NCI-H1105 (cell line): ENCODE measurements at places on chromosomes 2 and 18.

GRCh38 chr18:44838971-44839666 lies 158.4 kb downstream of the SETBP1 start:
- peak; percentile 12 for DNase-seq

DNA sequence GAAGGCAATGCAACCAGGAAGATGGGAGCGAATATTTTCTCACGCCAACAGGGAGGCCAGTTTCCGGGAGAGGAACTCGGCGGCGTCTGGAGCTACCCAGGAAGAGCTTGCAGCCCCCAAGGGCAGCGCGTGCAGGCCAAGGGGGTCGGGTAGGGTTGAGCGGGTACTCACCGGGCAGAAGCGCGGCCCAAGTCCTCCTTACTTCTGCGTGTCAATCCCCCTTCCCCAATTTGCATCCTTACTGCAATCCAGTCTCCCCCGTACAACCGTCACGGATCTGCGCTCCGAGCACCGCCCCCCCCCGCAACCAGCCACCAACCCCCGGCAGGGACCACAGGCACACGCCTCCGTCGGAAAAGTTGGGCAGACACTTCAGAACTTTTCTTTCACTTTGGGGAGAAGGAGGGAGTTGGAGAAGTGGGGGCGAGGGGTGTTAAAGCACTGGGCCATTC lies 1.3 kb downstream of the ATP8B1 start:
- peak; percentile 27 for DNase-seq

- DNase-seq: no peak
Measured at GRCh38 chr2:232387451-232388171, 9.1 kb downstream of the ALPP start.

DNA sequence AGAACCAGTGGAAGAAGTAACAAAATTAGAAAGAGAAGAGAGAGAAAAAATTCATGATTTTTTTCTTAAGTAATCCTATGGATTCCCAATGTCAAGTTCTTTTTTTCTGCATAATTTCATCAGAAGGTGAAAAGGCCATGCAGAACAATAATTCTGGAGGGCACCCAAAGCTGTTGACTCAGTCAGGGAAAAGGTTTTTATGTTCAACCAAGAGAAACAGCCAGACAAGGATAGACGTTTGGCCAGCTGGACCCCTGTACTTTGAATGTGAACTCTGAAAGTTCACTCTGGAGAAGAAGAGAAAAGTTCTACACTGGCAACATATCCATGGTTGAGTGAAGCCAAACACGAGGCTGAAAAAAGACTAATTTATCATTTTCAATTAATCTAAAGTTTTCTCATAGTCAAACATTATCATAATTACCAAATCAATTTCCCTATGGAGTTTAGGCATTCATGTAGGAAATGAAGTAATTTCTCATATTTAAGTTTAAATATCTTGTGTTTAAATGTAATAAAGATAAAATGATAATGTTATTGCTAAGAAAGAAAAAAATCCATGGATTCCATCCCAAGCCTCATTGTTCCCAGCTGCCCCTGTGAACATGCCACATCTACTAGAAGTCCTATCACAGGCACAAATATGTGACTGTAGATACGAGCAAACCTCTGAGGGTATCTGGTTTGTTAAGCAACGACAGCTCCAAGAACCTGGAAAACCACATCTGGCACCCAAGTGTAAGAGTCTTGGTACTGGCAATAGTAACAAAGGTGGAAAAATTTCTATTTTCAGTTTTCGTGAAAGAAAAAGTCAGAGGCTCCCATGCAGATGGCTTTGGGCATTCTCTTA lies 742.7 kb upstream of the ACVR2A start:
- DNase-seq: no peak

GRCh38 chr2:217353591-217353990 lies 493.7 kb upstream of the TNP1 start:
- no peak for DNase-seq

DNA sequence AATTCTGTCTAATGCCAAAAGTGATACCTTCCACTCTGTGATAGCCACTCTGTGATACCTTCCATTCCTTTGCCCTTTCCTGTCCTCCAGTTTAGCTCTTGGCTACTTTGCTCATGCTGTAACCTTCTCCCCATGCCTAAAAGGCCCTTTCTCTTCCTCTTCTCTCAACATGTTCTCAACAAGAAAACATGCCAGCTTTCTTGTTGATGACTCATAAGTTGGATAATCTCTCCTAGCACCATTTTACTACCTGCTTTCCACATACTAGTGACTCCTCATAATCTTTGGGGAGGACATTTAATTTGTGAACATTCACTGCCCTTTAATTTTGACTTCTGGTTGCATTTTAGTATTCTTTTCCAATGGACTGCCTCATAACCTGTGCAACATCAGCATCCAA lies 55.9 kb upstream of the NT5C1B start:
- no peak for DNase-seq

GRCh38 chr18:3035635-3036034 lies 22.7 kb upstream of the LPIN2 start:
- DNase-seq: no peak

GRCh38 chr2:11187083-11187619 lies 31.9 kb downstream of the SLC66A3 start:
- DNase-seq: no peak

- DNase-seq: no peak
Measured at GRCh38 chr2:152548996-152549395, 168.3 kb downstream of the PRPF40A start.

DNA sequence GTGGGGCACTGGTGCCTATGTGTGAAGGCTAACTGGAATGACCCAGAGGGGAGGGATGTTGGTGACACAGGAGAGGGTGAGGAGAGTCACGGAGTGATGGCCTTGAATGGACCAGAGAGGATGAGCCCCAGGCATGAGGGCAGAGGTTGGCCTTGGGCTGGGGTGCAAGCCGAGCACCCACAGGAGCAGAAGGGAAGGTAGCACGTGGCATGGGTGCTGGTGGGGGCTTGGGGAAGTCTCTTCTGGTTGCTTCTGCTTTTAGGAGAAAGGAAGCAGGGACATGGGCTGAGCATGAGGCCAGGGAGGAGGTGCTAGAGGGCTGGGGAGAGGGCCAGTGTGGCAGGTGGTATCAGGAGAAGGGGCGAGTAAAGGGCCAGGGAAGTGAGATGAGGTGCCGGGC lies 183.8 kb downstream of the DYSF start:
- no peak for DNase-seq

DNA sequence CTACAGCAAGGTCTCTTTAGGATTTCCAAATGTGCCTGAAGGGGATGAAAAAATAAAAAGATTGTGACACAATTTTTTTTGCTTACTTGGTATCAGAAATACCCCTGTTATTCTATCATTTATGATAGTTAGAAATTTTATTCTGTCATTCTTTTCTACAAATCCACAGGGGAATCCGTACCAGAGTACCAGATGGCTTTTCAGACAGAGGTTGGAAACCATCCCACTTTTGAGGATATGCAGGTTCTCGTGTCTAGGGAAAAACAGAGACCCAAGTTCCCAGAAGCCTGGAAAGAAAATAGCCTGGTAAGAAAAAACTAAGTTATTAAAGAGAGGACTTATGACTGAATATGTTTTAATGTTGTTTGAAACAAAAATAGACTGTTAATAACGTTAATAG lies 92.6 kb upstream of the FAM117B start:
- no peak for DNase-seq

DNA sequence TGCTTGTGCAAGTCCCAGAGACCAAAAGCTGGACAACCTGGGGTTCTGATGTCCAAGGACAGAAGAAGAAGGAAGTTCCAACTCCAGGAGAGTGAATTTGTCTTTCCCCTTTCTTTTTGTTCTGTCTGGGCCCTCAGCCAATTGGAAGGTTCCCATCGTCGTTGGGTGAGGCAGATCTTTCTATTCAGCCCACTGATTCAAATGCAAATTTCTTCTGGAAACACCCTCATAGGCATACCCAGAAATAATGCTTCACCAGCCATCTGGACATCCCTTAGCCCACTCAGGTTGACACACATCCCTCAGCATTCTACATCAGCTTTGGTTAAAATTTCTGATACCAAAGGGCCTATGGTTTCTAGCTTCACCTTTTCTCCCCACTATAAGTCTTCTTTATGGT lies 156.5 kb downstream of the SP3 start:
- DNase-seq: no peak

DNA sequence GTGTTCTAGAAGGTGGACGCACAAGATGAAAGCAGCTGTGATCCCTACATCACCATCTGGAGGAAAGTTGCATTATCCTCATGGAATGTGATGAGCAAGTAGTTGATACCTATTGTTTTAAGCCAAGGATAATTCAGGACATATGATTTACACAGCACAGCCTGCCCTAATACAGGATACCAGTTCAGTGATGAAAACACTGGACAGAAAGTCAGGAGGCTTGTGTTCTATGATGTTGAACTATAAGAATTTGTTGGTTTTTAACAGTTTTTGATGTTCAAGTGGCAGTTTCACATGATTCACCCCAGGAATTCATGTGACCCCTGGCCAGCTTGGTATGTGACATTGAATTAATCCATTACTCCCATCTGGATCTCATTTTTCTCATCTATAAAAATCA lies 6.2 kb upstream of the CHST10 start:
- no peak for DNase-seq

GRCh38 chr2:190528521-190529001 lies 6.0 kb downstream of the NEMP2 start:
- no peak for DNase-seq

DNA sequence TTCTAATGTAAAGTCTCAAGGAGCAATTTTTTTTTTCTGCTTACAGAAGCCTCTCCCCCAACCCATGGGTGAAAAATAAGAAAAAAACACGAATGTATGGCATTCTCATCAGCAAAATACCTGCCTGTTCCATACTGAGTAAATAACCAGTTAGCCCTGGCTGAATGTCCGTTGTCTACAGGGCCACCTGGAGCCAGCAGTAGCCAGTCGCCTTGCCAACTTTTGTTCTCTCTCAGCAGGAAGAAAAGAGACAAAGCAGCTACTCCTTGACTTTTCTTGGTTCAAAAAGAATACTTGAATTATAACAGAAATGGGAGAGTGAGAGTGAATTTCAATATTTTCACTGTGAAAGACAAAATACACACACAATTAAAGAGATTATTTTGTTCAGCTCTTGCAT lies 532.9 kb upstream of the CRIM1 start:
- DNase-seq: no peak

GRCh38 chr2:11870584-11870983 lies 124.2 kb downstream of the LPIN1 start:
- DNase-seq: no peak

DNA sequence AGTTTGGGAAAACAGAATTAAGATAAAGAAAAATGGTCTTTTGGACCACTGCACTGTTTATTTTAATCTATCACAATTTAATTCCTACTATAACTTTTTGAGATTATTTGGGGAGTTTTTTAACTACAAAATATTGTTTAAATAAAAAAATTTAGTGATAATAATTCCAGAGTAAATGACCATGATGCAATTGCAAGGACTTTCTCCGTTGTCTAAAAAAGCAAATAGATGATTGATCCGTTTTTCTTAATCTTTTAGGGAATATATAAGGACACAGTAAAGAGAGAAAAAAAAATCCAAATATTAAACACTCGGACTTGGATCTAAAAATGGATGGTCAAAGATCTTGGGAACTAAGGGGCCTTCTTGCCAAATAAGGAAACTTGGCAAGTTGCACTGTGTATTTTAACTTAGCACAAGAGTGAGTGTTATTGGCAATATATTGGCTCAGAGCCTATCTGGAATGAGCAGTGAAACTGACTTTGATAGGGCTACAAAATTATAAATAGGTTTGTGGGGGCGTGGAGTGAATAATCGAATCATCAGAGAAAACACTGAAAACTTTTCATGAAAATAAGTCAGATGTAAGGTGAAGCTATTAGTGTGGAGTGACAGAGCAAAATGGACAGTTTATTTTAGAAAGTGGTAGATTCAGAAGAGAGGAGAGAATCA lies 2.0 kb downstream of the MAP3K20 start:
- no peak for DNase-seq

- no peak for DNase-seq
Measured at GRCh38 chr2:41896186-41896846, 151.5 kb upstream of the PKDCC start.

GRCh38 chr2:30981510-30981909 lies 156.7 kb downstream of the GALNT14 start:
- DNase-seq: no peak

DNA sequence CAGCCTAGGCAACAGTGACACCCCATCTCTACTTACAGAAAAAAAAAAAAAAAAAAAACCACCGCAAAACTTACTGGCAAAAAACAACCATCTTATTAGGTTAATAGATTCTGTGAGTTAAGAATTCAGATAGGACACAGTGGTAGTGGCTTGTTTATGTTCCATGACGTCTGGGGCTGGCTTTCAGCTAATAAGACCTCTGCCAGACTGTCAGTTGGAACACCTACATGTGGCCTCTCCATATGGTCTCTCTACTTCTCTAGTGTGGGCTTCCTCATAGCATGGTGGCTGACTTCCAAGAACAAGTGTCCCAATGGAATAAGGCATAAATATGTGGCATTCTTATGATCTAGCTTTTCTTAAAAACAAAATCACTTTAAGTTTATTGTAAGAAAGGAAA lies 94.0 kb upstream of the OTX1 start:
- DNase-seq: no peak

DNA sequence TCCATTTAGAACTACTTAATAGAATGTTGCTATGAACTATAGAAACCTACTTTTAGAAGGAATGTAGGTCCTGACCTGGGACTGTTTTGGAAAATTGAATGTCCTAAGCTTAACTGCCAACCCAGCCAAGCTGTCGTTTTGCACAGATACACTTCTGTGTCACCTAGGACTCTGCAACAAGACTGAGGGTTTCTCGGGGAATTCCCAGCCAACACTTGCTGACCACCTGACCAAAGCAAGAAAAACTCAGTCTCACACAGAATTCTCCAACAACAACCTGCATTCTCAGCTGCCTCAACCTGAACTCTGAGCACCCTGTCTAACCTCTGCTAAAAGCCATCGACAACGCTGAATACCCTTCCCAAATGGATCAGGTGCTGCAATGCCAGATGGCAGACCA lies 128.2 kb downstream of the SS18 start:
- DNase-seq: no peak

DNA sequence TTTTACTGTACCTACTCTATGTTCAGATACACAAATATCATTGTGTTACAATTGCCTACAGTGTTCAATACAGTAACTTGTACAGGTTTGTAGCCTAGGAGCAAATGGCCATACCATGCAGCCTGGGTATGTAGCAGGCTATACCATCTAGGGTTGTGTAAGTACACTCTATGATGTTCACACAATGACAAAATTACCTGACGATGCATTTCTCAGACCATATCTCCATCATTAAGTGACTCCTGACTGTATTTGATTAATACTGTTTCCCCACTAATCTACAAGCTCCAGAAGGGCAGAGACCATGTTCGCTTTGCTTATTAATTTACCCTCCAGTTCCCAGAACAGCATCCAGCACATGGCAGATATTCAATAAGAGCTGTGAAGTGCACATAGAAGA lies 372.2 kb downstream of the METTL4 start:
- no peak for DNase-seq

- no peak for DNase-seq
Measured at GRCh38 chr2:10961490-10961875, 49.7 kb downstream of the KCNF1 start.

- no peak for DNase-seq
Measured at GRCh38 chr18:22505141-22505591, 87.5 kb upstream of the CTAGE1 start.

GRCh38 chr2:204081487-204082425 lies 145.2 kb downstream of the ICOS start:
- DNase-seq: no peak
